ENCODE measurements at places on chromosomes 16 and 17.

DNA sequence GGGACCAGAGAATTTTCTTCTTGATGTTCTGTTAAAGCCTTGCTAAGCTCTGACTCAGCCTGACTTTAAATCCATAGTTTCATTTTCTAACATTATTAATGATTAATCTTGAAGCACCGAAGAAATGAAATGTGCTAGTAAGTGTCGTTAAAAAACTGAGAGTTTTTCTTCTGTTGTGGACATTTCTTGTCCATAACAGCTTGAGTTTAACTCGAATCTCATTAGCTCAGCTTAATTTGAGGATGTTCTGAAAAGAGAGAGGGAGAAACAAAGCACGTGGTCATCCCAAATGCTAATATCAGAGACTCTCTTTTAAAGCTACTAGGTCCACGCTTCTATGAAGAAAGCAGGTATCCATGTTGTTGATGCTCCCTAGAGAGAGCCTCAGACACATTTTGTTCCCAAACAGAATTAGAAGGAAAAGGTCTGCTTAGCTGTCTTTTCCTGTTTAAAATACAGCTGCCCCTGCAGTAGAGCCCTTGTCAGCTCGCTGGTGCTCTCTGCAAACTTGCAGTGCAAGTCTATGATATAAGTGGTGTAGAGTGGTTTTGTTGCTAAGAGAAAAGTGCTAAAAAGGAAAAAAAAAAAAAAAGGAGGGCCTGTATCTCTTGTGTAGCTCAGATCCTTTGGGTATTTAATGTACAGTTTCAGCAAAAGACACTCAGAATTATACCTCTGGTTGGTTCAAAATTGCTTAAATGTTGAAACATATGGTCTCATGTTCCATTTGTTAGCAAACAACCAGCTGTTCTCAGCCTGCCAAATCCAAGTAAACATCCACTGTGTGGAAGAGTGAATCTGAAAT is 191.1 kb upstream of the TBX2 start:
- DNase-seq: no peak

DNA sequence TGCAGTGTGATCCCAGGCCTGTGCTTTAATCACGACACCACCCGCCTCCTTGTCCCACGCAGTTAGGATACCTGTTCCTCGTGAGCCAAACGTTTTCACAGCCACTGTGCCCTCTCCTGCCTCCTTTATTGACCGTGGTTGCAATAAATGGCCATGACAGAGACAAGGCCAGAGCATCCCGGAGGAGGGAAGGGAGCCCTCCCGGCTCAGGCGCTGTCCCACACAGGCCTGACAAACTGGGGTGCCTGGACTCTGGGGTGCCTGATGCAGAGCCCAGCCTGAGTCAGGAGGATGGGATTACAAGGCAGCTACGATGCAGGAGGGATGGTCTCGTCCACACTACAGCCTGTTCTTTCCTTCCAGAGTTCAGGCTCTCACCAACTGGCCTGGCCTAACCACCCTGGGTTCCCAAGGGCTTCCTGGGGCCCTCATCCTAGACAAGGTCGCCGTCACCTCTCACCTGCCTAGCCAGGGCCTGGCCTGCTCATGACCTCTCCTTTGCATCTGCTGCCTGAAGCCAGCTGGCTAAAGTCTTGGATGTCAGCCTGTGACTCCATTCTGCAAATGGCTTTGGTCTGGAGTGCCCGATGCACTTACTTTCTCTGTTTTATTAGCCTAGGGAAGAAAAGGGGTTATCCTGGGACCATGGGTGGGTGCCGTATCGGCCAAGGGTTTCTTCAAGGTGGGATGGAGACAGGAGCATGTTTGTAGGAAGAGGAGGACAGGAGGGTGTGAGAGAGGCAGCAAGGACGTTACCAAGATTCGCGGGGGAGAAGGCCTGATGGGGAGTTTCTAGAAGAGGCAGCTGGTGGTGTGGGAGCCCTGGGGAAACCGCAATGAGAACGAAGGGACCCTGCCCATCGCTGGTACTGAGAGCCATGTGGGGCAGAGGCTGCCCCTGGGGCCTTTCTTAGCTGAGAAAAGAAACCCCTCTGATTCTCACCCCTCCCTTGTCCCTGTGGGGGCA is 234.3 kb upstream of the TNRC6C start:
- no peak for DNase-seq

- no peak for DNase-seq
Observed at GRCh38 chr17:44976206-44976605, 8.1 kb upstream of the C1QL1 start.

DNA sequence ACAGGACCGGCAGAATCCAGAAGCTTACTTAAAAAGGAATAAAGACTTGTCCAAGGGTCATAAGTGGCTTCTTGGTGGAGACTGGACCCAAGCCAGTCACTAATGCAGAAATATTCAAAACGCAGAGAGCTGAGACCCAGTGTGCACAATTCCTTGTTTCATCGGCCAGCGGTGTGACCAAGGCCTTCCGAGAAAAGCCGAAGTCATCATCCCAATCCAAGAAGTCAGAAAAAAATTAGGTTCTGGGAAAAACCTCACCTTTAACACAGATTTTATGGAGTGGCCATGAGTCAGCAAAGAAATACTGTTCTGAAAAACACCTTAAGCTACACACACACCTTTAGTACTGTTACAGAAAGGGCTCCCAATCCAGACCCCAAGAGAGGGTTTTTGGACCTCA is 1.0 kb upstream of the GCSH start:
- DNase-seq: no peak

- DNase-seq: peak; percentile 80
Observed at GRCh38 chr16:21300309-21301167, 22.4 kb upstream of the CRYM start.

DNA sequence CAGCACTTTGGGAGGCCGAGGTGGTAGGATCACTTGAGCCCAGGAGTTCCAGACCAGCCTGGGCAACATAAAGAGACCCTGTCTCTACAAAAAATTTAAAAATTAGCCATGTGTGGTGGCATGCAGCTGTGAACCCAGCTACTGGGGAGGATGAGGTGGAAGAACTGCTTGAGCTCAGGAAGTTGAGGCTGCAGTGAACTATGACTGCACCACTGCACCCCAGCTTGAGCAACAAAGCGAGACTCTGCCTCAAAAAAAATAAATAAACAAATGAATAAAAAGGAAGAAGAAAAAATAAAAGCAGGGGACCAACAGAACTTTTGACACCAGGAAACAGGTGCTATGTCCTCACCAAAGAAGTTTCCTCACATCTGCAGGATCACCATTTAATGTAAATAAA is 14.2 kb downstream of the TERF2 start:
- no peak for DNase-seq

- DNase-seq: no peak
Observed at GRCh38 chr17:17748604-17749003, 67.3 kb downstream of the RAI1 start.

DNA sequence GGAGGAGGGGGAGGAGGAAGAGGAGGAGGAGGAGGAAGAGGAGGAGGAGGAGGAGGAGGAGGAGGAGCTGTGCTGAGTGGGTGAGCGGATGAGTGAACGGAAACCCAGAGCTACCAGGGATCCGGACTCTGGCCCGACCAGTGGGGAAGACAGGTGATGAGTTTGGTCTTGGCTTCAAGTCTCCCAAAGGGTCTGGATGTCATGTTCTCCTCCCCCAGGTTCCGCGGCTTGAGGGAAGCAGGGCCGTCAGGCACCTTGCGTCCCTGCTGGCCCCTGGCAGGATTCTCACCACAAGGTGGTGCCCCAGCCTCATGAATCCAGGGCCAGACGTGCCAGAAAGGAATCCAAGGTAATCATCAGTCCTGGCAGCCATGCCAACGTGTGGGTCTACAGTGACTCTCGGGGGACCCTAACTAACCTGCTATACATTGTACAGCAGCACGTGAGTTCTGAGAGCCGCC is 13.5 kb upstream of the ABAT start:
- DNase-seq: peak; percentile 11

GRCh38 chr16:72884037-72884436 is 163.9 kb downstream of the ZFHX3 start:
- no peak for DNase-seq

GRCh38 chr17:73170324-73170723 is 5.5 kb downstream of the SSTR2 start:
- DNase-seq: no peak

GRCh38 chr17:7610641-7611040 is 4.1 kb downstream of the FXR2 start:
- no peak for DNase-seq

- DNase-seq: no peak
Observed at GRCh38 chr16:18804540-18804939, 3.2 kb upstream of the ARL6IP1 start.

DNA sequence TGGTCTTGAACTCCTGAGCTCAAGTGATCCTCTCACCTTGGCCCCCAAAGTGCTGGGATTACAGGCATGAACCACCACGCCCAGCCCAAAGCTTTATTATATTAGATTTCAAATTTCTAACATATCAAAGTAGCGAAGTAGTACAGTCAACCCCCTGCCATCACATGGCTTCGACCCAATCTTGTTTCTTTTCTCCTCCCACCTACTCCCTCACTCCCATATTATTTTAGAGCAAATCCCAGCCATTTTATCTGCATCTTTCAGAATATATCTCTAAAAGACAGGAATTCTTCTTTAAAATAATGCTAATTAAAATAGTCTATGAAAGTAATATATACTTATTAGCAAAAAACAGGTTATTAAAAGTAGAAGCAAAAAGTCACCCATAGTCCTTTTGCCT is 893 bp downstream of the IGSF6 start:
- no peak for DNase-seq

DNA sequence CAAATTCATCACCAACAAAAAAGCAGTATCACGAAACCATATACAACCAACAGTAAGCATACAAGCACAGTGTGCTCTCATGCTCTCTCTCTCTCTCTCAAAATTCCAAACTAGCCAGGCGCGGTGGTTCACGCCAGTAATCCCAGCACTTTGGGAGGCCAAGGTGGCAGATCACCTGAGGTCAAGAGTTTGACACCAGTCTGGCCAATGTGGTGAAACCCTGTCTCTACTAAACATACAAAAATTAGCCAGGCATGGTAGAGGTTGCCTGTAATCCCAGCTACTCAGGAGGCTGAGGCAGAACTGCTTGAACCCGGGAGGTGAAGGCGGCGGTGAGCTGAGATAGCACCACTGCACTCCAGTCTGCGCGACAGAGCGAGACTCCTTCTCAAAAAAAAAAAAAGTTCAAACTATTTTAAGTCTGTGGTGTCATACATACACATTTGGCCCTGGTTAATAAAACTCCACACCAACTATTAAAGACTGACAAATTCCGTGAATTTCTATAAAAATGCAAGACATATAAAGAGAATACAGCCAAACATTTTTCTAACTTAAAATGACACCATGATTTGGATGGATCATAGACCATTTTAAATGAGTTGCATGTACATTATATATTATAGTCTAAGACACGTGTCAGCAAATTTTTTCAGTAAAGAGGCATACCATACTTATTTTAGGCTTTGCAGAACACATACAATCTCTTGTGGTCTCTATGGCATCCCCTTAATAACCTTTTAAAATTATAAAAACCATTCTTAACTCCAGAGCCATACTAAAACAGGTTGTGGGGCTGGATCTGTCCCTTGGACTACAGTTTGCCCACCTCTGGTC is 30.9 kb downstream of the GLG1 start:
- no peak for DNase-seq

- no peak for DNase-seq
Observed at GRCh38 chr17:58960068-58960467, 146.6 kb downstream of the TRIM37 start.

GRCh38 chr17:16980813-16981731 is 9.2 kb upstream of the TNFRSF13B start:
- DNase-seq: no peak

DNA sequence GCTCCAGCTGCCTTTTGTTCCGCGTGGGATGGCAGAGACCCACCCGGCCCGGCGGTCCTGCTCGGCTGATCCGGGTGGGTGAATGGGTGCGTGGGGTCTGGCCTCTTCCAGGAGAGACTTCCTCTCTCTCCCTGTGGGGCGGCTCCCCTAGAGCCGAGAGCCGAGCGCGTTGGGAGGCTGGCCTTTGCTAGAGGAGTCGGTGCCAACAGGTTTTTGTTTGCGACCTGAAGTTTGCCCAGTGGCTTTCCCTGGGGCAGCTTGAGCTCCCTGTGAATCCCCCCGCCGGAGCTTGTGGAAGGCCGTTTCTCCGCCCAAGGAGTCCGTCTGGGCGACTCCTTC is 970 bp downstream of the EPN2 start:
- DNase-seq: no peak

DNA sequence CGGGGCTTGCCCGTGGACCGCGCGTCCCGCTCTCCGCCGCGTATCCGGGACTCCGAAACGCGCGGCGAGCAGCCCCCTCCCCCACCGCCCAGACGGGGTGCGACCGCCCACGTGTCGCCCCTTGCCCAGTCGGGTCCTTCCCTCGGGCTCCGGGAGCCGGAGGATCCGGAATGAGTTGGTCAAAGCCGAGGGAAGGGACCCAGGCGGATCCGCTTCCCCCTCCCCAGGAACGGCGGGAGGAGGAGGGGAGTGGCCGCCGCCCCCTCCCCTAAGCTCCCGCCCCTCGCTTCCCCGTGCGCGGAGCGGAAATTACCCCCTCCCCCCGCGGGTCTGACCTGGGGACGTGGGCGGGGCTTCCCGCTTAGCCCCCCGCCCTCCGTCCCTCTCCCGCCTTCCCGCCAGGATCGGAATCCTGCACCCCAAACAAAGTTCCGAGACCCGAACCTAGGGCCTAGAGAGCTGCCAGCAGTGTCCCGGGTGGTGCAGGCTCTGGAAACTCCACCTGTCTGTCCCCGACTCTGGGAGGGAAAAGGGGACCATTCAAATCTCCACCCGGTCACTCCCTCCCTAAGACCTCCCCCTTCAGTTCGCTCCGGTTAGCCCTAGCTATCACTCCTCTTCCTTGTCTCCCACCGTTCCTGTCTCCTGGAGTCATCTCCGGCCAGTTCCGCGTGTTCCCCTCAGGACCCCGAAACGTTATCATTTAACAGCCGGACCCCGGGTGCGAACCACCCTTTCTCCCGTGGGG is 1.0 kb upstream of the IGF2BP1 start:
- no peak for DNase-seq

DNA sequence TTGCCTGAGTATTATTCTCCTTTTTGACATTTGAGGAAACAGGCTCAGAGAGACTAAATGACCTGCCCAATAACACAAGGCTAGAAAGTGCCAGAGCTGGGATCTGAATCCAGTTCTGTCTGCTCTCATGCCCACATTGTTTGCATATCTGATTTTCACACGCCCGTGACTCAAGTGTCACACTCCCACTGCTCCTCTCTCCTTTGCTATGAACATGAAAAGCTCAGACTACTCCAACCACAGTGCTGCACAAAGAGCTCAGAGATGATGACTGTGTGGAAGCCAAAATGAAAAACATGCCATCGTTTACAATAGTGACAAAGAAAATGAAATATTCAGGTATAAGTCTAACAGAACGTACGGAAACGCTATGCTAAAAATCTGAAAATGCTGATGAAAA is 107.9 kb downstream of the SMG6 start:
- no peak for DNase-seq
